Left kidney (tissue), 8 donors: ENCODE measurements at places on chromosomes 11 and 22. TPM values are rescaled to one million over a fixed set of nuclear protein-coding genes. Genes with fewer than 3 reads are reported as not detected.

The GLYATL1 gene
- 196 TPM for polyA plus RNA-seq

The C11orf97 gene
- polyA plus RNA-seq: 0.20 TPM

- no peak for DNase-seq
Observed at GRCh38 chr22:36900880-36901279, 12.5 kb upstream of the CSF2RB start.

GRCh38 chr11:31141789-31142188, 227.8 kb downstream of the DCDC1 start:
- DNase-seq: peak; percentile 50

DNA sequence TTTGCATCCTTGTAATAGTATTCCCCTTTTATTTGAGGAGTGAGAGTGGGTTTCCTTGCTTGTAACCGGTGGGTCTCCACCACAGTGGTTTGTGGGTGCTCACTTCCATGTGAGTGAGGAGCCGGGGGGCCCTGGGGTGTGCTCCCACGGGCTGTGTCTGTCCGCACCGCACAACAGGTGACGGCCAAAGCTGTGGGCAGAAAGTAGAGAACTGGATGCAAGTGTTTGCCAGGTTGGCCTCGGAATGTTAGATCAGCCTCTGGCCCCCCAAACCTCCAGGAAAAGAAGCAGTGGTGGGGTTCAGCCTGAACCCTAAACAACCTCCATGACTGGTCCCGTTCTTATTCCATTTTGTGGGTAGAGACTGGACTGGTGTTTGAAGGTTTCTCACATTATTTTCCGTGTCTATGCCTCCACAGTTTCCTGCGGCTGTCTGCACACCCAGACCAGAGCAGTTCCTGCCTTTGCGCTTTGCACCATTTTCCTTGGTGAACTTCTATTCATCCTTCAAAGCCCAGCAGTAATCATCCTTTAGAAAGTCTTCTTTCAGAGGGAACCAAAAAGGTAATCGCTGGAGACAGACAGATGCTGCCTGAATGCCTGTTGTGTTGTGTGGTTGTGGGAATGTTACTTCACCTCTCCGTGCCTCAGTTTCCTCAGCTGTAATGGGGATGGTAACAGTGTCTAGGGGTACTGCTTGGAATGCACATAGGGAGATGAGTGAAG, 77.2 kb downstream of the MYEOV start:
- no peak for DNase-seq

DNA sequence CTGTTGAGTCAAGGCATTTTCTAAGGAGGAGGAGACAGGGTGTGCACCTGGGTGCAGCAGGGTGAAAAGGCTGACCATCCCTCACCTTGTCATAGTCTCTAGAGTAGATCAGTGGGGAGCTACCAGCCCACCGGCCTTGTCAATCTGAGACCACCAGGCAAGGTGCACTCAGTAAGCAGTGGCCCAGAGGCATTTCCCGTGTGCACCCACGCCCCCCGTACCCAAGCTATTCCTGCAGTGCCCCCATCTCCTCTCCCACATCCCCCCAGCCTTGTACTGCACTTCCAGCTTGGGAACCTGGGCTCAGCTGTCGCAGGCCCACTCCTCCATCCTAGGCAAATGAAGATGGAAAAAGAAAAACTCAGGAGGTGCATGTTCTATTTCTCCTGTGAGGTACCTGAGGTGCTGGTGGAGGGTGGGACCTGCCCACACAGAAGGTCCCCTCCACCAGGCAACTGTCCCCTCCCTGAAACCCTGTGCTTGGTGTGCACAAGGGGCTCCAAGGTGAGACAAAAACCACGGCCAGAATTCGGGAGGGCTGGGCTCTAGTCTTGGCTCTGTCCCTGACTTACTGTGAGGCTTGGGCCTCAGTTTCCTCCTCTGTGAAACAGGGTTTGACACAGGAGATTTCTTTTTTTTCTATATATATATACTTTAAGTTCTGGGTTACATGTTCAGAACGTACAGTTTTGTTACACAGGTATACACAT, 8.4 kb downstream of the P2RY2 start:
- no peak for DNase-seq

DNA sequence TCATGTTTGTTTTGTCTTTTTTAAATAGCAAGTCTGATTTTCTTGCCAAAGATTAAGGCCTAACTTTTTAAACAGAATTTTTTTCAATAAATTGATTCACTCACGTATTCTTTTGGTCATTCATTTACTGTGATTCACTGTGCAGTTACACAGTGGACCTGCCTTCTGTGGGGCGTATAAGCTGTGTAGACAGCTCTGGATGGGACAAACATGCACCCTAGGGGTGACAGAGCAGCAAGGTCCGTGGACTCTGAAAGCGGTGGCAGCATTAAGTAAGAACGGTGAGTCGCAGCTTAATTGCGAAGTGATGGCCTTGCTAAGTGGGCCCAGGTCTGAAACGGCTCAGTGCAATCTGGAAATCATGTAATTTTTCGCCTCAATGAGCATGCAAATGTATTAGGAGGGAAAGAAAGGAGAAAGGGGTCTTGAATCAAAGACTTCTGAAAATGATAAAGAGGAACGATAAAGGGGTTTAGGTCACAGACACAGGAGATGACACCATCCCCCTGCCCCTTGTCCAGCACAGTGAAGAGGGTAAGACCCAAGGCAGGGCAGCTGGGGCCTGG, 113.1 kb downstream of the SPATA19 start:
- DNase-seq: no peak

GRCh38 chr11:114318361-114318760, 22.2 kb downstream of the NNMT start:
- no peak for DNase-seq

The SLC2A11 gene
- 60.0 TPM for polyA plus RNA-seq

DNA sequence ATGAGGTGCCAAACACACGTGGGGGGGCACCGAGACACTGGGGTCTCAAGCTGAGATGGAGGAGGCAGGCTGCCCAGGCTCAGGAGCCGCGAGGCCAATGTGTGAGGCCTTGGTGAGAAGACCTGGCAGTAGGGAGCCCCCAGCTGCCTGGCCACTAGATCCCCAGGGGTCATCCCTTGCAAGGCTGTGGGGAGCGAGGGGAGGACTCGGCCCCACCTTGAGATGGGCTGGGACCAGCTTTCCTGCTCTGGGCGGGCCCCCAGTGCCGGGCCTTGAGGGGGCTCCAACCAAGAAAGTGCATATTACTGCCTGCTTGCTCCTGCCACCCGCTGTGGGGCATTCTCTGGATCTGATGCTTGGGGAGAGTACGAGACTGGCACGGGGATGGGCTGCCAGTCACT, 107.0 kb downstream of the CTTN start:
- no peak for DNase-seq

DNA sequence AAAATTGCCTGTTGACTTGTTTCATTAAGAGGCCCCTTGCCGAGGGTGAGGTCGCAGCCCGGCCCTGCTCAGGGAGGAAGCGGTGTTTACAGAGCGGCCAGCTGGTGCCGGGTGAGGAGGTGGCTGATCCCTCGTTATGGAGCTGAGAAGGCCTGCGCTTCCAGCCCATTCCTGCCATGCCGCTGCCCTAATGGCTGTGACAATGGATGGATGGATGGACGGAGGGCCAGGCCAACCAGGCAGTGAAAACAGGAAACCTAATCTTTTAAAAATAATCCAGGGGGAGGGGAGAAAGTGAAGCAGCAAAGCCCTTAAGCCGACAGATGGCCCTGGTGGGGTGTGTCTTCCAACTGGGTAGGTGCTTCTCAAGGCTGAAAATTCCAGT, 38.5 kb downstream of the BCR start:
- DNase-seq: peak; percentile 71

DNA sequence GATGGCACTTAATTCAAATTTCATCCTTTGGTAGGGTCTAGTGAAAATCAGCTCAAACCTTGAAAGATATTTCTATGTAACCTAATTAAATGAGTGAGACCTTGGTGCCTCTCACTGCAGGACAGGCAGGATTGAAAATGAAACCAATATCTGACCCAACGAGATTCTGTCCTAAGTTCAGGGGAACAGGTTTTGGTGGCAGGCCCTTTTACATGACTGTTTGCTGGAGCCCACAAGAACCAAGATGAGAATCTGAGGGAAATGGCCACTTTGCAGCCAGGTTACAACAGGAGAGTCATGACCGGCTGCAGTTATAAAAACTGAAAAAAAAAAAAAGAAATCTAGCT, 130.2 kb downstream of the TRIM44 start:
- no peak for DNase-seq

The GSTT2 gene
- not detected for polyA plus RNA-seq

DNA sequence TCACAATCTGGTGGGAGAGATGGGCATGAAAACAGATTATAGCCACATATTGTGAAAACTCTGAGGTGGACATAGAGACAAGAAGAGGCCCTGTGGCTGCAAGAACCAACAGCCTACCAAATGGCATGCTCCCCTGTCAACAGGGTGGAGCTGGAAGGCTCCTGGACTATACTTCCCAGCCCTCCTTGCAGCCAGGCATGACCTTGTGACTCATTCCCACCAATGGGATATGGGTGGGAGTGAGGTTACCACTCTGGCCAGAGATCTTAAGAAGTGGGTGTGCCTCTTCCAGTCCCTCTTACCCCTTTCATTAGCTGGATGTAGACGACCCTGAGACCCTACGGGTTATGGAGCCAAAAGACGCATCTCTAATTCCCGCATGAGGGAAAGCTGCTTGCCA, 126.4 kb upstream of the ZBED5 start:
- DNase-seq: no peak
